ENCODE measurements at places on chromosomes 12 and 14. TPM values are rescaled to one million over a fixed set of nuclear protein-coding genes. Genes with fewer than 3 reads are reported as not detected.

OASL gene
- 0.05 TPM for polyA plus RNA-seq

HSPB8 gene
- polyA plus RNA-seq: 34.3 TPM

NELL2 gene
- polyA plus RNA-seq: 0.43 TPM

MDGA2 gene
- not detected for polyA plus RNA-seq

ACOT4 gene
- 0.45 TPM for polyA plus RNA-seq

SLC6A13 gene
- polyA plus RNA-seq: not detected

LIN7A gene
- polyA plus RNA-seq: 10.4 TPM

SPX gene
- polyA plus RNA-seq: 0.12 TPM

SLC6A15 gene
- 1.4 TPM for polyA plus RNA-seq

RNASE3 gene
- not detected for polyA plus RNA-seq

CORO1C gene
- polyA plus RNA-seq: 596 TPM

TSPAN19 gene
- polyA plus RNA-seq: not detected

TPPP2 gene
- not detected for polyA plus RNA-seq

CRIP2 gene
- 43.8 TPM for polyA plus RNA-seq

ASCL1 gene
- not detected for polyA plus RNA-seq

ACACB gene
- 3.2 TPM for polyA plus RNA-seq

MLXIP gene
- polyA plus RNA-seq: 5.8 TPM

TEX52 gene
- polyA plus RNA-seq: not detected

KRT83 gene
- not detected for polyA plus RNA-seq

Measured in AG04450 (cell line).